ENCODE measurements at places on chromosomes 7 and 10.
A peak's percentile ranks its signal among the peaks of the same experiment; 100 is the strongest.

DNA sequence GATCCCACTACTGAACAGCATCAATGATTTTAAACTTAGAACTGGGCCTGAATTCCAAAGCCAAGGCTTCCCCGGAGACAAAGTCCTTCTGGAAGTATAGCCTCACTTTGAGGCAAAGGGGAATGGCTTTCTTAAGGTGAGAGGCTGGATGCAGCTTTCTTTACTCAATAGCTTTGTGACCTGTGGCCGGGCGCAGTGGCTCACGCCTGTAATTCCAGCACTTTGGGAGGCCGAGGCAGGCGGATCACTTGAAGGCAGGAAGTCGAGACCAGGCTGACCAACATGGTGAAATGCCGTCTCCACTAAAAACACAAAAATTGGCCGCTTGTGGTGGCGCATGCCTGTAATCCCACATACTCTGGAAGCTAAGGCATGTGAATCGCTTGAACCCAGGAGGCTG lies 3.2 kb upstream of the FGFR2 start:
- DNase-seq: no peak

GRCh38 chr7:150403376-150404171 lies 24.4 kb downstream of the ZNF775 start:
- no peak for DNase-seq

GRCh38 chr10:111109501-111110242 lies 32.8 kb downstream of the ADRA2A start:
- DNase-seq: no peak

DNA sequence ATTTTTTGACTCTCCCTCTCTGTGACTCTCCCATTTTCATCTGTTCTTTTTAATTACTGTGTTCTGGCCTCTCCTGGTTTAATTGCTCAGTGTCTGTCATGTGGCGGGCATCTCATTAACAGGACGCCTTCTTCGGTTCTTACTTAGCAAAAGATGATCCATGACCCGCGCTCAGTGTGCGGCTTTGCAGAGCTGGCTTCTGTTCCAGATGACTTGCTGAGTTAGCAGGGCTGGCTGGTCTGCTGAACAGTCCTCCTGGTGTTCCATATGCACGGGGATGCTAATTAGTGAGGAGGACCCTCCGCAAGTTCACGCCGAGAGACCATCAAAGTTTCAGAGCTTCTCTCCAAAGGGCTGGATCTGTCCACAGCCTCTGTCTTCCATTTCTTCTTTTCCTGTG lies 258.6 kb upstream of the MKI67 start:
- no peak for DNase-seq

DNA sequence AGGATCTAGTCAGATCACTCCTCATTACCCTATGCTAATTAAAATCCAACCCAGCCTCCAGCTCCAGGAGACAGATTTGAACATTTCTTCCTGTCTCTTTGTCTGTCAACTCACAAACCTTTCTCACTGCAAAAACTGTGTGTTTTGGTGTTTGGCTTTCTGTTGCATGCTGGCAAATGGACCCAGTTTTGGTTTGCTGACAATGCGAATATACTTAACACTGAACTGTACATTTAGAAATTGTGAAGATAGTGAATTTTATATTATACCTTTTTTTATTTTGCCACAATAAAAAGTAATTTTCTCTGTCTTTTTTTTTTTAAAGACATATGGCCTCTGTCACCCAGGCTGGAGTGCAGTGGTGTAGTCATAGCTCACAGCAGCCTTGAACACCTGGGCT lies 18.3 kb upstream of the TNPO3 start:
- DNase-seq: no peak

- DNase-seq: peak; percentile 73
Measured at GRCh38 chr10:44974628-44975430, 3.8 kb downstream of the DEPP1 start.

DNA sequence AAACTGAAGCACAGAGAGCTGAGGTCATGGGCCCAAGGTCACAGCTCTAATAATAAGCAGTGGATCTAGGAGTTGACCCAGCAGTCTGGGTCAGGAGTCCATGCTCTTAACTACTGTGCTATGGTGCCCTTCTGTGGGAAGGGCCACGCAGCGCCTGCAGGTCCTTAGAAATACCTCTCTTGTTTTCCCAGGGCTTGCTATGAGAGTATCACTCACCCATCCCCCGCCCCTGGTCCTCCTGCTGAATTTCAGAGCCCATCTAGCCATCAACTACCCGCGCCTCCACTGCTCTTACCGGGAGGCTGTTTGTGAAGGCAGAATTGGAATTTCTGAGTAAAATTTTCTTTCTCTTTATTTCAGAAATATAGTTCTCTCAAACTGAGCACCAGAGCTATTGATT lies 27.3 kb upstream of the CRHR2 start:
- DNase-seq: no peak

DNA sequence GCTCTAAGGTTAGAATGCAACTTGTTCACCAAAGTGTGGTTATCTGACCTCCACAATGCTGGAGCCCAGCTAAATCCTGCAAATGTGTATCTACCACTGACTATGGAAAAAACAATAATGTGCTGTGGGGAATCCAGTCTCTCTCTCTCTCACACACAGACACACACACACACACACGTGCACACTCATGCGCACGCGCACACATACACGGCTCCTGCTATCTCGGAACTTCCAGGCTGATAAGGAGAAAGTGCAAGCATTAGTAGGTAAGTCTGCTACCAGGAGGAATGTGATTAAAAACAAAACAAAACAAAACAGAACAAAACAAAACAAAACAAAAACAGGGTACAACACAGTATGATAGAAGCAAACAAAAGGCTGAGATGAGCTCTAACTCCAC lies 205.2 kb downstream of the FRMD4A start:
- no peak for DNase-seq

DNA sequence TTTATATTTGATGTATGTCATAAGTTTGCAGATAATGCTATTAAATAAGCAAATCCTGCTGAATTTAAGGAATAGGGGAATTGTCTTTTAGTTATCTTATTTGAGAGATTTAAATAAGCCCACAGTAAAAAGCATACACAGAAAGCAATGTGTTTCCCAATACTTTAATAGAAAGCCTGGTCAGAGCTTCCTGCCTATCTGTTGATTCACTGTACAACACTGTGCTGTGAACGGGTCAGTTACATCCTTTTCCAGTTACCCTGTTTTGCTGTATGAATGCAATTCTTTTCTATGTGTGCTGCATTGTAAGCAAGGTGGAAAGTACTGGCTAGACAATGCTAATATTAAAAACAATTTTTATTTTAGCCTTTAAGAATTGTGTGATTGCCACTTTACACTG lies 81.2 kb downstream of the ANKRD7 start:
- no peak for DNase-seq

DNA sequence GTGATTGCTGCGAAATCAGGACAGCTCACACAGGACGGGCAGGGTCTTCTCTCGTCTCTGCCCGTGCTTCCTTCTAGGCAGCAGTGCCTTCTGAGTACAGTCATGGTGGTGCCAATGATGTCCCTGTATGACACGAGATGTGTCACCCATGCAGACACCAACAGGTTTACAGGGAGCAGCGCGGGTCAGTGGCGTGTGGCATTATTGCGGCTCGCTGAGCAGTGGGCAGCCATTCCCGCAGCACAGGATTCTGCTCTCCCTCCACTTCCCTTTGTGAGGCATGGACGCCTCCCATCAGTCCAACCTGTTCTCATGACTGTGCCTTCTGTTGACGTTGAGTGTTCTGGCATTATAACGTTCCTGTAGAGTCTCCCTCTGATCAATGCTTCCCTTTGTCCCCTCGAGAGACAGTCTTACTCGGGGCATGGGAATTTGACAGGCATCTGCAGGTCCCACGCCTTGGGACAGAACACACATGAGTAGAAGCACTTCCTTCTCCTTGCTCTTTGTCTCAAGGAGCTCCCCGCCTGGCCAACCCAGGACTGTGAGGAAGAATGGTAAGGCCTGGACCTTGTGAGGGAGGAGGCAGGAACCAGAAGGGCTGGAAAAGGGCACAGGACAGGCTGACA lies 219.5 kb downstream of the PAXIP1 start:
- no peak for DNase-seq

DNA sequence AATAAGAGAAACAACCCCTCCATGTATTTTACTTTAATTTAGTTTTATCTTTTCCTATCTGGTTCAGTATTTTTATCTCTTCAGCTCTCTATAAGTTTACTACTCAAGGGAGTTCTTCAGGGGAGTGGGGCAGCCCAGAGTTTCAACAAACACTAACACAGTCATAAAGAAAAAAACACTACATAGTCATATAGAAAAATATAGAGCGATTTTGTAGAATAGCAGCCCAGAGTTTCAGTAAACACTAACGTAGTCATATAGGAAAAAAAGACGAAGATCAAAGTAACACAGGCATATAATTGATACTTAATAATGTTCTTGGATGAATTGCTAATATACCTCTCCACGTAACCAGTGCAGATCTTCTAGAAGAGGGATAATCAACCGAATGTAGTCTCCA lies 54.7 kb downstream of the PON1 start:
- no peak for DNase-seq

DNA sequence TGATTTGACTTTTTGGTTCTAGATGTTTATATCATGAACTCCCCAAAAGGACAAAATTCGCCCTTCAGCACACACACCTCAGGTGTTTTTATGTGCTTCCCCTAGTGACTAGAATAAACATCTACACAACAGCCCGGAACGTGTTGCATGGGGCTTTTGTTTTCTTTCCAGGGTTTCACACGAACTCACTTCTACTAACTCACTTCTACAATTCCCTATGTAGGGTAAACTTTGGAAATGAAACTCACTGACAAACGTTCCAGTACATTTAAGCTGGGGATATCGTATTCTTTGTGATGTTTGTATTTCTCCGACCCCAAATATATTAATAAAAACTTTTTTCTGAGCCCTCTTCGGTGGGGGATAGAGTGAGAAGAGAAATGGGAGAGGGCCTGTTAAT lies 1.4 kb downstream of the TRA2A start:
- peak; percentile 35 for DNase-seq

GRCh38 chr10:116464257-116464656 lies 36.6 kb downstream of the PNLIPRP3 start:
- no peak for DNase-seq

DNA sequence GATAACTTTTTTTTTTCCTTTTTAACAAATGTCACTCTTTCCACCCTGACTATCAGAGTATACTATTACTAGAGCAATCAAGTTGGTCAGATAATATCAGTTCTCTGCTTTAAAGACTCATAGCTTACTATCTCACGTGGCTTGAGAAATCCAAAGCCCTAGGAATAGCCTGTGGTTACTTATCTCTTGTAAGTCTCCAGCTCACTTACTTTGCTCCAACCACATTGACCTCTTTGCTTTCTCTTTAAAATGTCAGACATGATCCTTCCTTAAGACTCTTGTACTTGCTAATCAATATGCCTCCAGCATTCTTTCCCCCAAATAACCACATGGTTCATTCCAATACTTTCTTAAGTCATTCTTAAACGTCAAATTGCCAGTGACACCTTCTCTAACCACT lies 1292.2 kb downstream of the REEP3 start:
- no peak for DNase-seq

GRCh38 chr10:109203646-109204353 lies 719.5 kb downstream of the XPNPEP1 start:
- DNase-seq: no peak

DNA sequence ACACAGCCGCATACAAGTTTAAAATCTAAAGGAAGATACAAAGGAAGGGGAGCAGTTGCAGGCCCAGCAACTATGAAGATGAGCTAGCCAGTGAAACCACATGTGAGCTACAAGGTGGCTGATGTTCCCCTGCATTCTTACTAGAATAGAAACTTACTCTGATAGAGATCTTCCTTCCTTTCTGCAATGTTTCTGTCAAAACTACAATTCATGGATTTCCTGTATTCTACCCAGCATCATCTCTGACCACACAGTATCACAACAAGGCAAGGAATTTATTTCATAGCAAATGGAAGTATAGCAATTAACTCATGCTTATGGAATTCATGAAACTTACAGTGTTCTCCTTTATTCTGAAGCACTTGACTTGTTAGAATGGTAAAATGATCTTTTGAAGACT lies 68.7 kb upstream of the AASS start:
- no peak for DNase-seq

- DNase-seq: no peak
Measured at GRCh38 chr10:32111585-32111984, 55.4 kb upstream of the KIF5B start.

- no peak for DNase-seq
Measured at GRCh38 chr7:33883671-33883965, 21.7 kb upstream of the BMPER start.

- no peak for DNase-seq
Measured at GRCh38 chr10:104036518-104037260, 49.0 kb downstream of the COL17A1 start.

- DNase-seq: no peak
Measured at GRCh38 chr10:75097666-75098285, 13.7 kb upstream of the SAMD8 start.

- no peak for DNase-seq
Measured at GRCh38 chr7:91299952-91300775, 35.9 kb downstream of the FZD1 start.

DNA sequence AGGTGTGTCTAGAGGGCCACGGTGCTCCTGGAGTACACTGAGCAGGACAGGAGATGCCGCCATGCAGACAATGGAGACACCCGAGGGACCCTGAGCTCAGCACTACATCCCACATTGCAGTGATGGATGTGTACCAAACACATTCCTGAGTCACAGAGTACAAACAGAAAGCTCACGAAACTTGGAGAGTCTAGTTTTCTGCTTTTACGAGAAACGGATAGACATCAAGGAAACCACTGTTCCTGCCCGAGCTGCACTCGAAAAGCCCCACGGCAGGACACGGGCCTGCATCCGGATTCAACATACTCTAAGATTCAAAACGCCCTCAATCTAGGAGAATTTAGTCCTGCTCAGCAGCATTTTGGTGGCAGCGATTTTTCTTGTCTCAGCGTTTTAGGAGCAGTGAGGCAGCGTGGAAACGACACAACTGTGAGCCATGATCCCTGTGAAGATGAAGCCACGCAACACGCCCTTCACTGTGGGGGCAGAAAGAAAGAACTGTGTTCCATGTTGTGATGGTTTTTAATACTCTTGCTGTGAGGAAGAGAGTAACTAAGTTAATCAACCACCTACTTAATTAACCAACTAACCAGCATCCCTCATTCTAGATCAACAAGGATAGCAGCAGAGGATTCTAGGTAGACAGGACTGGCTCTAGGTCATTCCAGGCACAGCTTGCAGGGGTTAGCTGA lies 3.2 kb downstream of the TNS3 start:
- DNase-seq: no peak

DNA sequence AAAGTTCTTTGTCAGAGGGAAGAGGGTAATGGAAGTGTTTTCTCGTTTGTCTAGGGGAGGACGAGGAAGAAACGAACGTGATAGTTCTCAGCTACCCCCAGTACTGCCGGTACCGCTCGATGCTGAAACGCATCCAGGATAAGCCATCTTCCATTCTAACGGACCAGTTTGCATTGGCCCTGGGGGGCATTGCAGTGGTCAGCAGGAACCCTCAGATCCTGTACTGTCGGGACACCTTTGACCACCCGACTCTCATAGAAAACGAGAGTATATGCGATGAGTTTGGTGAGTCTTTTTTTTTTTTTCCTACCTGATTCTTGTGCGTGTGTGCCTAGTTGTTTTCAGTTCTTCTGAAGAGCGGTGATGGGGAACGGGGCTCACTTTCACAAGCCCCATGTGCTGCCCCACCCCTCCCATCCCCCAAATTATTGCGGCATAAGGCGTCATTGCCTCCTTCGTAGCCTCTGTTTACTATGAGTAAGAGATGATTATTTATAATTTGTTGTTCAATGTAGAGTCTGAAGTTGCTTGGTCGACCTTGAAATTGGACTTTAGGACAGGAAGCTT lies 98.6 kb downstream of the ARID5B start:
- no peak for DNase-seq

- no peak for DNase-seq
Measured at GRCh38 chr7:138285129-138285528, 174.9 kb upstream of the TRIM24 start.

- no peak for DNase-seq
Measured at GRCh38 chr7:107914831-107915230, 23.8 kb downstream of the DLD start.

All from activated CD4-positive, alpha-beta T cell treated with anti-CD3 and anti-CD28 coated beads for 48 hours (primary cell).